ENCODE measurements at places on chromosomes 13 and 19.

- no peak for DNase-seq
These were observed 62.1 kb downstream of the GGACT start for GRCh38 chr13:100526318-100527000.

DNA sequence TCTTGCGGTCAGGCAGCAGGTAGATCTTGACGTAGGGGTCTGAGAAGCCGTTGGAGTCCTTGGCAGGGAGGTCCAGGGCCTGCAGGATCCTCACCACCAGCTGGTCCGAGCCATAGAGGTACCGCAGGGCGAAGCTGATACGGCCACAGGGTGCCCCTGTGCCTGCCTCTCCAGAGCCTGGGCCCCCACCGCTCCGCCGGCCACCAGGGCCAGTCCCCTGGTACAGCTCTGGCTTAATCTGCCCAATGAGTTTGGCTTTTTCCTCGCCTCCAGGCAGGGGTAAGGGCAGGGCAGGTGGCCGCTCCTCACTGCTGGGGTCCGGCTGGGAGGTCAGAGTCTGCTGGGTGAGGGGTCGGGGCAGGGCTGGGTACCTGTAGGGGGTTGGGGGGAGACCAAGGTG is 9.9 kb downstream of the SYT3 start:
- no peak for DNase-seq

DNA sequence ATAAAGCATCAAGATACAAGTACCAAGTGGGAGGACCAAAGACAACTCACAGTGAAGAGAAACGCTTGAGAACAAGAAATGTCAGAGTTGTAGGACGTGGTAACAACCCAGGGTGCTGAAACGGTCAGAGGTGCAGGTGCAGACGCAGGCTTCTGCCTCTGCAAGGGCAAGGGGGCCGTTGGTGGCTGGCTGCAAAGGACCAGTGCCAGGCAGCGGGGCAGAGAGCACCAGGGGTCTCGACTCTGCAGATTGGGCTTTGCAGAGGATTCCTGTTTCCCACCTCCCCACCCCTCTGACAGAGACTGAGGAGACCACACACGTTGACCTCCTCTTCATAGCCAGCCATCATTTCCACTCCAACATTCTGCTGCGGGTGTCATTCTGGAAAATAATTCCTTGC is 38.3 kb downstream of the RAB20 start:
- no peak for DNase-seq

DNA sequence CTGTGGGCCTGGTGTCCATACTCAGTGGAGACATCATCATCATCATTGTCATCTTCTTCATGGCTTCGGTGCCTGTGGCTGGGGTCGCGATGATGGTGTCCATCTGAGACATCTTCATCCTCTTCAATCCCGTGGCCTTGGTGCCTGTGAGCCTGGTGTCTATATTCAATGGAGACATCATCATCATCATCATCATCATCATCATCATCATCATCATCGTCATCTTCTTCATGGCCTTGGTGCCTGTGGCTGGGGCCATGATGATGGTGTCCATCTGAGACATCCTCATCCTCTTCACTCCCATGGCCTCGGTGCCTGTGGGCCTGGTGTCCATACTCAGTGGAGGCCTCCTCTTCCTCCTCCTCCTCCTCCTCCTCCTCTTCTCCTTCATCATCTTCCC is 917 bp downstream of the HRC start:
- DNase-seq, result no peak

DNA sequence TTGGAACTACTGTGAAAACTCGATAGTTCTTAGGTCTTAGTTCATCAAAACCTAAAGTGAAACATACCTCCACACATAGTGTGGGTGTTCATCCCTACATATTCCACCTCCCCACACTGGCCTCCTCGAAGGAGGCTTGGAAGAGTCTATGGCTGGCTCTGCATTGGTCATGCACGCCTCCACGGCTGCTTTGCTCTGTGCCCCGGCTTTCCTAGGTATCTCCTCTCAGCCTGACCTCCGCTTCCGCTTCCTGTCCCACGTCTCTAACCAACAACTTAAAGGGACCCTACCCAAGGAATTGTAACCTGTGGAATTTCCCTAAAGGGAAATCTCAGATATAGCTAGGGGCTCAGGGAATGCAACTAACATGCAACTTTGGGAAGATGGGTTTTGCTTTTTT is 79.7 kb upstream of the MBNL2 start:
- DNase-seq, result no peak
